HFF-Myc (cell line): ENCODE measurements at places on chromosomes 4 and X.

GRCh38 chr4:112979881-112980421, 69.5 kb upstream of the ANK2 start:
- DNase-seq: no peak

GRCh38 chrX:153412746-153413720, 1.8 kb downstream of the ZFP92 start:
- no peak for DNase-seq

DNA sequence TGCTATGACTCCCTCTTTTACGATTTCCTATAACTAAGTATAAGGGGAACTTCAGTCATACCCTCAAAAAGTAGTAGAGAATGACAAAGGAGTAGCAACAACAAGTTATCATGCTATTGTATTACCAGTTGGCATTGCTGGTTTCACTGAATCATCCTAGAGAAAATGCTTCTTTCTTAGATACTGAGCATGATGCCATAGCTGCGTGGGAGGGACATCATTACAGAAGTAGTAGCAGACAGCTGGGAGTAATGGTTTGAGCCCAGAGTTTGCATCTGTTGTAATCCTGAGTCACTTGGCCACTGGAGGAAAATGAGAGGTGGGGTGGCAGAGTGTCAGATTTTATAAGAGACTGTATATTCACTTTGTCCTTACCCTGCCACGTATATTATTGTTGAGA, 38.6 kb downstream of the MTMR1 start:
- DNase-seq: peak; percentile 64

GRCh38 chr4:107689912-107690587, 30.0 kb downstream of the PAPSS1 start:
- DNase-seq: peak; percentile 59

DNA sequence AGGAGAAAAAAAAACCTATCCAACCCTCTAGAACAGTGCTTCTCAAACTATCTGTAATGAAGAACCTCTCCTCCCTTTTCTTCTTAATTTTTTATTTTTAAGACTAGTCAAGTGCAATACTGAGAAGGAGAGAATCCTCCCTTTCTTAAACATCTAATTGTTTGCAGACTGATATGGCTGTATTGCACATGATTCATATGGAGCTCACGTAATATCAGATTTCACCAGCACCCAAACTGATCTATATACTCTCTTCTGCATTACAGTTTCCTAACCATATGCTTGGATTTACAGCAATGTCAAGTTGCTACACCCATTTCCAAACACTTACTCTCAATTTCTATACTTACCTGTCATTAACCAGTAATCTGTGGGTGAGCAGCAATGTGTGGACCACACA, 9.5 kb downstream of the PRMT9 start:
- no peak for DNase-seq

DNA sequence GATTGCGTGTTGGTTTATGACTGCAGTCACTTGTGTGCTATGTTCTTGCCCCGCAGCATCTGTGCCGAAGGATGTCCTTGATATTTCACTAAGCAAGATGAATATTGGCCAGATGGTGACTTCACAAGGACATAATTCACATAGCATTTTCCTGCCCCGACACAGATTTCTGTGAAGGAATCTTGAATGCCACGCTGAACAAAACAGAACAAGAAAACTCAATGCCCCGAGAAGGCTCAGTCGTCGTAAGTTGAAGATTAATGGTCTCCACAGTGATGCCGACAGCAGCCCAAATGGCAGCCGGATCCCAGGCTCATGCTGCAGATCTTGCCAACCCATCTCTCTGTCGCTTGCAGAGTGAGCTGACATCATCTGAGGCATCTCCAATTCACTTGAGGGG, 145.9 kb downstream of the CPEB2 start:
- DNase-seq: no peak

DNA sequence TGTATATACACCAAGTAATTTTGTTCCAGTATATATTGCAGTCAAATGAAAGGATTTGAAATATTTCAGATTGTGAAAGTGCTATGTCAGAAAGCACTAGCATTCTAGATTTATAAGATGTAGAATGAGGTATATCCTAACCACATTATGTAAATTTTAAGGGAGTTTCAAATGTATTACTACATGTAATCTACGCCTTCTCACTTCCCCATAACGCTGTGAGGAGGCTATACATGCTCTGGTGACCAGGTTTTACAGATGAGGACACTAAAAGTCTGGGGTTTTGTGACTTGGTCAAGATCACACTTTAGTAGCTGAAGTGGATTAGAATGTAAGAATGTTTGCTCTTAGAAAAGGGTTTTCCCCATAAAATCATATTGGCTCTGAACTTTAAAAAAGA, 8.1 kb downstream of the ENPEP start:
- DNase-seq: no peak

GRCh38 chr4:113637363-113637762, 124.2 kb downstream of the CAMK2D start:
- DNase-seq: no peak

DNA sequence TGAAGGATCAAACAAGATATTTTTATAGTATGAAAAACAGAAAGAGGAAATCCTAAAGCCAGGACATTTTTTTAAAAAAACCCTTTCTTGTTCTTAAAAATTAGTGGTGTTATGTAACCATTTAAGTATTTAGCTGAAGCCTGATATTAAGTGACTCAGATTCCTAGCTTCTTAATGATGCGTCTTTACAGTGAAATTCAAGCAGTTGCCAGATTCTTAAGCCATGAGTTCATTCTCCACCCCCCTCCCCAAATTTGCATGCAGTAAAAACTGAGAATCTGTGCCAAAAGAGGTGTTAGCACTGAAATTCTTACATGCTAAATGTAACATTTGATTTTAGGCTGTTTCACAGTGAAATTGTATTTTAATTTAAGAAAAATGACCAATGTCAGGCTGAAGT, 180.8 kb downstream of the RAPGEF2 start:
- peak; percentile 63 for DNase-seq

- no peak for DNase-seq
Measured at GRCh38 chr4:24131954-24132673, 242.3 kb upstream of the PPARGC1A start.

- no peak for DNase-seq
Measured at GRCh38 chr4:81427344-81427821, 44.3 kb downstream of the RASGEF1B start.

DNA sequence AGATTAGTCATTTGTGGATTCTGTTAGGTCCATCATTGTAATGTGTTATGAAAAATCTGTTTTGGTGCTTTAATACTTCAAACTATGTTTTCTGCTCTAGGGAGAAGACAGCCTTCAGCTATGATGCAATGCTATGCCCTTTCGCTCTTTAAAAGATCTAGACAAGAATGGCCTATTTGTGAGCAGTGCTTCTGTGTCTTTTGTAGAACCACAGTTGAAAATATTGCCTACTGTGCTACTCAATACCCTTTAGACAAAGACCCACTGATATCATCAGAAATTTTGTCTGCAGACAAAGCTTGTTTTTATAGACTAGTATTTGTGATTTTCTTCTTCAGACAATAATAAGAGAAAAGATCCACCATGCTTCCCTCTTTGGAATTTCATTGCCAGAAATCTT, 44.6 kb upstream of the SLITRK2 start:
- no peak for DNase-seq

DNA sequence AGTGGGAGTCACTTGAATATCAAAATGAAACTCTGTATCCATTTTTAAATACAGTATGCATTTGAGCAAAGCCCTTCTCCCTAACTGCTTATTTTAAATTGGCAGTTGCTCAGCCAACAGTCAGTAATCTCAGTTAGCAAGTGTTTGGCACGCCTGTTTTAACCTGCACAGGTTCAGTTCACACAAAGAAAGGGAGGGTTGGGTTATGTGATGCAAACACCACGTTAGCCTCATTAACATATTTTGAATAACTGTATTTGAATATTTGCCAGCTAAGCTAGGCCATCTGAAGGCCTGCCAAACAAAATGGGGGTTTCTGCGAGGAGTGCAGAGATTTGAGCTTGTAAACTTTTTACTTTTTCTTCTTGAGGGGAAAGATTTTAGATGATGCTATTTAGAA, 19.8 kb downstream of the GAB1 start:
- no peak for DNase-seq

DNA sequence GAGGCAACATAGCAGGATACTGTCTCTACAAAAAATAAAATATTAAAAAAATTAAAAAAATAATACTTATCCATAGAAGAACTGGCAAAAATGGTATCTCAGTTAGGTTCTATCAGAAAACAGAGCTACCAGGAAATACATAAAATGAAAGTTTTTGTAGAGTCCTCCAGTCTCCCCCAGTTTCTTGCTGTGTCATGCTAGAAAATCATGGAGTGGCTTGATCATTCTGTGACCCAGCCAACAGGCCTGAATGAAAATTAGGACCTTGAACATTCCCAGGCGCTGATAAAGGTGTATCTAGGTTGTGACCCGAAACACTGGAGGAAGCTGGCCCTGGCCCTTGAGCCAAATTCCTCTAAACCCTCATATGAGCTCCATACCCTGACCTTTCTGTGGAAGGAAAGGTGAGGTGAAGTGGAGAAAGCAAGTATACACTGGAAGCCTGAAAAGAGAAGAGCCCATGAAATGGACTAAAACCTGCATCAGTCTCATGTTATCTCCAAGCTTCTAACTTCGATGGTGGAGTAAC, 652 bp downstream of the SMIM9 start:
- DNase-seq: no peak

GRCh38 chr4:72006586-72006985, 25.2 kb upstream of the NPFFR2 start:
- no peak for DNase-seq

DNA sequence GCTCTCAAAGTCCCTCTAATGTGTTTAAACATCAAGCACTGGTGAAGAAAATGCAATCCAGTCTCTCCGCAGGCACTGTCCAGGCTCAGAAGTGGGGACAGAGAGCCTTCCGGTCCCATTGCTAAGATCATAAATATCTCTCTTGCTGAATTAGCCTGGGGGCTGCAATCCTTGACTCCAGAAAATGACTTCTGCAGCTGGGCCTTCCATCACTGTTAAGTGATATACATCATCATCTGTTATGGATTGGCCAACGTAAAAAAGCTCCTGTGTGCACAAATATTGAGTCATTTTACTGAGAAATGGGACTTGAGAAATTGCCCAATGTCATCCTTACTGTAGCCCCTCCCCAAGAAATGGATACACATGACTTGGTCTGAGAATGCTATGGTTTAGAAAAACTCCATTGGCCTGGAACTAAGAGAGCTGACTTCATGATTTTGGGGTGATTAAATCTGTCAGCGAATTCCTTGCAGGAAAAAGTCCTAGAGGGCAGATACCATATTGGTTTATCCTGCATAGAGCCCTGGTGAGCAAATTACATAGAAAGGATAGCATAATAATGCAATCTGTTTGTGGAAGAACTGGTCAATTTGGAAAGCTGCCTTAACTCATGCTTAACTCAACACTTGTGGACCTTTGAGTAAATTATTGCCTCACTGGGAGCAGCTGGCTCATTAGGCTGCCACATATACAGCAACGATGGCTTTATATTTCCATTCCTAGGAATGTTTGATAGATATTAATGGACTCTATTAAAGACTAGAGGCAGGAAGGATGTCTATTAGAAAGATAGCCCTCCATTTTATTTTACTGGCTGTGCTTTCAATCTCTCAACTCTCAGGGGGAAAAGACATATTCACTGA, 346.1 kb downstream of the GBA3 start:
- DNase-seq: no peak

- DNase-seq: no peak
Measured at GRCh38 chrX:148134578-148134977, 153.4 kb downstream of the FMR1NB start.

- no peak for DNase-seq
Measured at GRCh38 chrX:37712458-37712857, 26.9 kb downstream of the XK start.

DNA sequence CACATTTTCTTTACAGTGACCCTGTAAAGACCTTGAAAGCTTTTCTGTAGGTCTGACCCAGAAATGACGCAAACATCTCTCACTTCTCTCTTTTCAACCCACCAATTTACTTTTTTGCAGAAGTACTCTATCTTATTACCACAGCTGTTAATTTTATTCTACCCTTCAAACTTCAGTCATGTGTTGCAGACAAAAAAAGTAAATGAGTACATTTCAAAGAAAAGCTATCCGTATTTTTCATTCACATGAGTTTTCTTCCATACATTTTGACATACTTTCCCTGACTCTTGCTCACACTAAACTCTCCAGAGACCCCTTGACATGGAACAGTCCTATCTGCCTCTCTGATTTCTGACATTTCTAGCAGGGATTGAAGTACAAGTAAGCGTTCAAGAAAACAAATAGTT, 51.7 kb downstream of the SLC7A11 start:
- no peak for DNase-seq
